ENCODE measurements at places on chromosomes 2 and 18. TPM values are rescaled to one million over a fixed set of nuclear protein-coding genes. Genes with fewer than 3 reads are reported as not detected.

The IHH gene
- not detected for total RNA-seq

The ABCG8 gene
- not detected for total RNA-seq

The CENPA gene
- total RNA-seq: 37.9 TPM

The COL6A3 gene
- total RNA-seq: 0.80 TPM

The PLGLB2 gene
- 5.2 TPM for total RNA-seq

The SLC14A1 gene
- total RNA-seq: 2.4 TPM

The MARCO gene
- total RNA-seq: not detected

The VAMP5 gene
- 65.6 TPM for total RNA-seq

The IL36RN gene
- not detected for total RNA-seq
